Activated naive CD4-positive, alpha-beta T cell treated with anti-CD3 and anti-CD28 coated beads, Interleukin-2, amount 50 U/mL, for 16 hours (primary cell): ENCODE measurements at places on chromosomes 11 and 22.

DNA sequence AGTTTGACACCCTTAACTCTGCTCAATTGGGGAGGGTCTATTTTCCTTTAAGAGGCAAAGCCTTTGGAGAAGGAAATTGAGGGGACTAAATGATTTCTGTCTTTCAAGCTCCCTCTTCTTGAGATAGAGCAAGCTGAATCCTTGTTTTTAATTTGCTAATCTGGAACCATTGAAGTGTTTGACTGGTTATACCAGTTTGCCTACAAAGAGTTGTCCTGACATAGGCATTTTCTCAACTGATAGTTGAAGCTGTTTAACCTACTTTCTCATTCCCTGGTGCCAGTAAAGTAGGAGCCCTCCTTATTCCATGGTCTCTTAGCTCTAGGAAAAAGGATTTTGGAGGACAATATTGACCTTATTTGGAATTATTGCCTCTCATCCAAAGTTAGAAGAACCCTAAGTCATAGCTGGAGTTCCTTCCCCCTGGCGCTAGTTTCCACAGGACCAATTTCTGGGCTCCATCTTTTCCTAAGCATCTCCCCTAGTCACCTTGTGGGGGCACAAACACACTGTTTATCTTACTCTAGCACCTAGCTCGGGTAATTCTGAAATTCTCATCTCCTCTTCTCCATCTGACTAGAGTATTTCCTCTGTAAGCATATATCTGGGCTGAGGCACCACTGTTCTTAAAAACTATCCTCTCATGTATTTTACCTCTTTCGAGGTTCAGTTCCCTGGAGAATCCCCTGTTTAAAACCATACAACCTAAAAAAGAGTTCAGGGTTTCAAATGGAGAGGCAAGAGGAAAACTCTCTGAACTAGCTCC, 7.4 kb downstream of the ZDHHC5 start:
- DNase-seq: no peak

DNA sequence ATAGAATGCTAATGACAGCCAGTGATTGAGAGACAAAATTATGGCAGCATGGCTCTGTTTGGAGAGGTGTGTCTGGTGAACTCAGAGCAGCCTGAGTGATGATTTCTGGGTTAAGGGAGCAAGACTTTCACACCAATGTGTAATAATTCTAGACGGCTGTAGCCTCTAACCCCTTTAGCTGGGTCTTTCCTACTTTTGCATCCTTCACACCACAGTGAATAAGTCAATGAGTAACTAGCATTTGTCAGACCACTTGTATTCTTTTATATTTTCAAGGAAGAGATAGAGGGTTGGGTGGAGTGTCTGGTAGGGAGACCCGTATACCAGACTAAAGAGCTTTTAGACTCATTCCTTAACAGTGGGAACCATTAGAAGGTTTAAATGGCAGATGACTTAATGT, 50.4 kb downstream of the ATXN10 start:
- no peak for DNase-seq

DNA sequence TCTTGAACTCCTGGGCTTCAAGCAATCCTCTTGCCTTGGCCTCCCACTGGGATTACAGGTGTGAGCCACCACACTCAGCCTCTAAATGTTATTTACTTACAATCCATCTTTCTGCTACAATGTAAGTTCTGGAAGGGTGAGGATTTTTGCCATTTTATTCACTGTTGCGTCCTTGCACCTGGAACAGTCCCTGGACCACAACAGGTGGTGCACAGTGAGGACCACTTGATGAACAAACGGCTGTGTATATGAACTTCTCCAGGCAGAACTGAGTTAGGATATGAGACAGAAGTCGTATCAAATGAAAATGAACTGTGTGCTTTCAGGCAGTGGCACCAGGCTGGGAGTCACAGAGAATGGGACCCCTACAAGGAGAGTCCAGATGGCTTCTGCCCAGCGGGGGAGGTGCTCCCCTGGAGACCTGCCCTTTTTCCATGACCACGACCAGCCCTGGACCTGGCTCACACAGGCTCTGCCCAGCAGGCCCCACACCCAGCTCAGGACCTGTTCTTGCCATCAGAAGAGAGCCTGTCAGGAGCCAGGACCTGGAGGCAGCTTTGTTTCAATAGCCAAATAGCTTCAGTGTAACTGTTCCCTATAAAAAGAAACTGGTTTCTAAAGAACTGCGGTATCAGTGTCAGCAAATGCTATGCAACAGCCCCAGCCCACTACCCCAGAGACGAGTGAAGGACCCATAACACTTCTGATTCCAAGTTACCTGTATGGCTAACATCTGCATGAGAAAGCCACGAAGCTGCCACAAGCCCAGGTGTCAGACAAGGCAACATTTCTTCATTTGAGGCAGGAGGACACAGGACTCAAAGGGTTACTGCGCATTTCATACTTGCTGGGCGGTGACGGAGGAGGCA, 104.9 kb downstream of the MICAL3 start:
- no peak for DNase-seq

DNA sequence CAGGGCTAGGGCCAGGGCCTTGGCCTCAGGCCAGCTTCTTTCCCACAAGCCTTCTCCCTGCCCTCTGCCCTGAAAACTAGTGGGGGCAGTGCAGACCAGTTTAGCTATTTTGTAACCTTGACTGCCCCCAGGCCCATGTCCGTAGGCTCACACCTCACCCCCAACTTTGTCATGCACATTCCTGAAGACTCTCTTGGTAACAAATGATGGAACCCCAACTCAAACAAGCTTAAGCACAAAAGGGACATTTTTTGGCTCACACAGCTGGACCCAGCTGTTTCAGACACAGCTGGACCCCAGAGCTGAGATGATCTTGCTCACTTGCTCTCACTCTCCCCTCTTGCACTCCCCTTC, 46.6 kb downstream of the KCNQ1OT1 start:
- no peak for DNase-seq

DNA sequence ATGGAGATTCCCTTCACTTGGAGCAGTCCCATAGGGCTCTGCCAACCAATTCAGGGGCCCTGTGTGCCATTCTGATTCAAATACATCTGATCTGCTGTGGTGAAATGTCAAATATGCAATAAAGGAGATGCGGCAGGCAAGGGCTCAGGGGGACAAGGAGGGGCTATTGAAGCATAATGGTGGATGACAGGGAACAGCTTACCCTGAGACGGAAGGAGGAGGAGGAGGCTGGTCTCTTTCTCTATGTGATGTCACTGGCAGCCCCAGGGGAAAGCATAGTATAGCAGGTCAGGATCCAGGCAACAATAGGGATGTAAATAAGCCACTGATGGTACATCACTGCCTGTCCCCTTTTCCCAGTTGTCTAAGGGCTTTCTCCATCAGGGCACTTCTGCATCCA, 350.9 kb upstream of the SYN3 start:
- DNase-seq: no peak

GRCh38 chr11:67469508-67469811, 409 bp upstream of the TMEM134 start:
- no peak for DNase-seq

- no peak for DNase-seq
Observed at GRCh38 chr22:43860126-43860525, 2.2 kb downstream of the SULT4A1 start.

- DNase-seq: no peak
Observed at GRCh38 chr11:2321311-2321683, 19.5 kb downstream of the TSPAN32 start.

GRCh38 chr11:123211149-123211852, 16.3 kb upstream of the CLMP start:
- no peak for DNase-seq

- no peak for DNase-seq
Observed at GRCh38 chr11:10483174-10483573, 28.1 kb downstream of the AMPD3 start.

DNA sequence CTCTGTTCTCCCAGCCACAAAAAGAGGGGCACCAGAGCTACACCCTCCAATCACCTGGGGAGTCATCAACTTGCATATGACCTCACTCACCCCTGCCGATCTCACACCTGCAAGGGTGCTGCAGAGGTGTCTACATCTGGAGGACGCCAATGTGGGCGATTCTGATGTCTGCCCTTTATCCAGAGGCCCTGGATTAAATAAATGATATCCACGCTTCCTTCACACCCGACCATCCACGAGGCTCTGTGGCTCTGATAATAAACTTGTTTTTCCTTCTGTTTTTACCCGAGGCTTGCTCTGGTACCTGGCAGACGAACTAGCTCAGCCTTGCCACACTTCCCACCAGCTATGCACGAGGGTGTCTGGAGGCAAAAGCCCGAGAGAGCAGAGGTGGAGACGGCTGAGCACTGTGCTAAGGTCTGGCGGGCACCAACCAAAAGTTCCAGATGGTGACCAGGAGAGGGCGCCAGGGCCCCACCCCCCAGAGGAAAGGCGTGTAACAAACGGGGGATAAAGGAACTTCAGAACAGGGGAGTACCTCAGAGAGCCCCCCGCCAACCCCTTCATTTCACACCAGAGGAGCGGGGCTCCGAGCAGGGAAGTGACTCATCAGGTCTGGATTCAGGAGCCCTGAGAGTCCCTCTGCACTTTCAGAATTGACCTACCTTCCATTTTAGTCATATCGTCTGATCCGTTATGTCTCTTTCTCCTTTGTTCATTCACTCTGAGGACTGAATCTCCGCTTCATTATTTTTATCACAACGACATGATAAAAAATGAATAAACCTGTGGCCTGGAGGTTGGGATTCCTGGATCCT, 13.5 kb downstream of the SCN3B start:
- peak; percentile 51 for DNase-seq

GRCh38 chr11:125423247-125423849, 72.7 kb downstream of the FEZ1 start:
- no peak for DNase-seq

DNA sequence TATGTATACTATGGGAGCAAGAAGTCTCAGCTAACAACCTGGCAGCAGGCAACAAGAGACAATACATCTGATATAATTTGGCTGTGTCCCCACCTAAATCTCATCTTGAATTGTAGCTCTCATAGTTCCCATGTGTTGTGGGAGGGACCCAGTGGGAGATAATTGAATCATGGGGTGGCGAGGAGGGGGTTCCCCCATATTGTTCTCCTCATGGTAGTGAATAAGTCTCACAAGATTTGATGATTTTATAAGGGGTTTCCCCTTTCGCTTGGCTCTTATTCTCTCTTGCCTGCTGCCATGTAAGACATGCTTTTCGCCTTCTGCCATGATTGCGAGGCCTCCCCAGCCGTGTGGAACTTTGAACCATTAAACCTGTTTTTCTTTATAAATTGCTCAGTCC, 6.2 kb downstream of the DNAJC24 start:
- no peak for DNase-seq

- peak; percentile 67 for DNase-seq
Observed at GRCh38 chr11:64900263-64900678, 16.7 kb downstream of the ATG2A start.

GRCh38 chr11:8758619-8759169, 76.1 kb downstream of the RPL27A start:
- no peak for DNase-seq

GRCh38 chr22:31540966-31541365, 44.6 kb downstream of the SFI1 start:
- DNase-seq: no peak

GRCh38 chr11:58654908-58655296, 32.4 kb downstream of the CNTF start:
- no peak for DNase-seq

GRCh38 chr11:33553486-33553885, 147.1 kb downstream of the C11orf91 start:
- no peak for DNase-seq

DNA sequence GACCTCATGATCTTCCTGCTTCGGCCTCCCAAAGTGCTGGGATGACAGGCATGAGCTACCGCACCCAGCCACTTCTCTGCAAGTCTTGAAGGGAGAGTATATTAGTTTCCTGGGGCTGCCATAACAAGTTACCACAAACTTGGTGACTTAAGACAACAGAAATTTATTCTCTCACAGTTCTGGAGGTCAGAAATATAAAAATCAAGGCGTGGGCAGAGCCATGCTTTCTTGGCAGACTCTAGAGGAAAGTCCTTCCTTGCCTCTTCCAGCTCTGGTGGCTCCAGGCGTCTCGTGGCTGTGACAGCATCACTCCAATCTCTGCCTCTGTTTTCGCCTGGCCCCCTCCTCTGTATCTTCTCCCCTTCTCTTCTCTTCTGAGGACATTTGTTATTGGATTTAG, 110.2 kb upstream of the NAV2 start:
- DNase-seq: no peak

DNA sequence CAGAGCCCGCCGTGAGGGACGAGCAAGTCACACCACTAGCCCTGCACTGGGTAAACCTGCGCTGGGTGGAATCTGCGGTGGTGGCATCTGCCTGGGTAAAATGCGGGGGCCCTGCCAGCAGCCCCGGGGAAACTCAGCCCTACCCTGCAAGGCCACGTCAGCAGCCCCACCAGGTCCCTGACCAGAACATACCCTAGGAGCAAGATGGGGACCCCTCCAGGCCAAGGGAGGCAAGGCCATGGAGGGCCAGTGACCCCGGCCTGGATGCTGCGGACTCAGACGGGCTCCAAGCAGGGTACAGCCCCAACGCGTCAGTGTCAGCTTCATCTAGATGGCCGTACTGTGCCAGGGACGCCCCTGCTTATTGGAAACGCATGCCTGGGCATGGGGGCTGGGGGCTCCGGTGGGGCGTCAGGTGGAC, 26.3 kb downstream of the TOLLIP start:
- no peak for DNase-seq

- peak; percentile 59 for DNase-seq
Observed at GRCh38 chr11:10302744-10303557, 1.9 kb upstream of the ADM start.

DNA sequence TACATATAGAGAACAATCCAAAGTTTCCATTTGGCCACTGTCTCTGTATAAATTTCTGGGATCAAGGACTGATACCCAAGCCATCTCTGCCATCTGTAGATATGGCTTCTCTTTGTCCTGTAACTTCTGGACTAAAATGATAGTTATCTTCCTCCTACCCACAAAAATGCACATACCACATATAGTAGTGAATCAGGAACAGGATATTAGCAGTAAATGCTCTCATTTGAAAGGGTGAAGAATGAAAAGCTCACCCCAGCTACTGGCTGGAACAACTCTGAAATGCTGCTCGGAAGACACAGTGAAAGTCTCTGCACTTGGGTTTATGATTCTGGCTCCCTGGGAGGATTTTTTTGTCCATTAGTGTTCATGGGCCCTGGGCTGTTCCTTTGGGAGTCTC, 856.4 kb upstream of the LRRC4C start:
- DNase-seq: no peak

GRCh38 chr11:64538501-64538951, 52.5 kb upstream of the SLC22A12 start:
- no peak for DNase-seq
